Right atrium auricular region (tissue), 2 donors: ENCODE measurements at places on chromosomes 13 and 19.

GRCh38 chr13:46389457-46390451 is 2.7 kb upstream of the RUBCNL start:
- no peak for DNase-seq

GRCh38 chr13:35983206-35983605 is 148.0 kb downstream of the DCLK1 start:
- DNase-seq = no peak

GRCh38 chr19:46431824-46432223 is 3.1 kb upstream of the PNMA8C start:
- no peak for DNase-seq

GRCh38 chr19:6739390-6739882 is at the start of gene TRIP10:
Gene TRIP10, plus strand, starts transcription at chr19:6739680. Its CDS starts 82 bp downstream, at chr19:6739762.
- DNase-seq = peak; percentile 91

DNA sequence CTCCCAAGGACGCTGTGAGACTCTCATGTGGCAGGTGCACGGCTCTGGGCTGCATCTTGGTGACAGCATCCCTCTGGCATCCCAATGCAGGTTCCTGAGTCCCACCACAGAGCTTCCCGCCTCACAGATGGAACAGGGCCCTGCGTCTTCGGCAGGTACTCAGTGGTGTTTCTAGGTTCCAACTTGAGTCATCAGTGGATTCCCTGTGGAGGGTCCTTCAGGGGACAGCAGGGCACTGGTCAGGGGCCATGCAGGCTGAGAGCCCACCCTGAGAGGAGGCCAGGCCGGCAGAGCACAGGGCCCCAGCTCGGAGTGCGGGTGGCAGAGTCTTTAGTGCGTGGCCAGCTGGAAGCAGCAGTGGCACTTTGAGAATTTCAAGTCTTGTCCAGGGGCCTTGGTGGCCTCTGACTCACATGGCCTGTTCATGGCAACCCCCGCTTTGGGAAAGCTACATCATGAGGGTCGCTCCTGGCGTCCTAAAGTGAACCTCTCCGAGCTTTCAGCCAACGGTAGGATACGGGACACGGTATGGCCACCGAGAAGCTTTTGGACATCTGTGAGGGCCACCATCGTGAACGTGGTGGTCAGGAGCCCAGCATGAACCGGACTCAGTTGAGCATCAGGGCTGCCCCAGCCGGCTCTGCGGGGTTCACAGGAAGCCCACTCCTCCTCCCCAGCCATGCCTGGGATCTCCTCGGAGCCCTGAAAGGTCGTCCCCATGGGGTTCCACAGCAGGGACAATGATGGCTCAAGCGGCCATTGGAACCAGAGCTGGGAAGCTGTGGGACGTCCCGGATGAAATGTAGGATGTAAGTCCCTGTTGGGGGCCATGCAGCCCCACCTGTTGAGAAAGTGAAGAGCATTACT is 72.0 kb upstream of the MCF2L start:
- no peak for DNase-seq
